ENCODE measurements at places on chromosomes 2 and 18.

DNA sequence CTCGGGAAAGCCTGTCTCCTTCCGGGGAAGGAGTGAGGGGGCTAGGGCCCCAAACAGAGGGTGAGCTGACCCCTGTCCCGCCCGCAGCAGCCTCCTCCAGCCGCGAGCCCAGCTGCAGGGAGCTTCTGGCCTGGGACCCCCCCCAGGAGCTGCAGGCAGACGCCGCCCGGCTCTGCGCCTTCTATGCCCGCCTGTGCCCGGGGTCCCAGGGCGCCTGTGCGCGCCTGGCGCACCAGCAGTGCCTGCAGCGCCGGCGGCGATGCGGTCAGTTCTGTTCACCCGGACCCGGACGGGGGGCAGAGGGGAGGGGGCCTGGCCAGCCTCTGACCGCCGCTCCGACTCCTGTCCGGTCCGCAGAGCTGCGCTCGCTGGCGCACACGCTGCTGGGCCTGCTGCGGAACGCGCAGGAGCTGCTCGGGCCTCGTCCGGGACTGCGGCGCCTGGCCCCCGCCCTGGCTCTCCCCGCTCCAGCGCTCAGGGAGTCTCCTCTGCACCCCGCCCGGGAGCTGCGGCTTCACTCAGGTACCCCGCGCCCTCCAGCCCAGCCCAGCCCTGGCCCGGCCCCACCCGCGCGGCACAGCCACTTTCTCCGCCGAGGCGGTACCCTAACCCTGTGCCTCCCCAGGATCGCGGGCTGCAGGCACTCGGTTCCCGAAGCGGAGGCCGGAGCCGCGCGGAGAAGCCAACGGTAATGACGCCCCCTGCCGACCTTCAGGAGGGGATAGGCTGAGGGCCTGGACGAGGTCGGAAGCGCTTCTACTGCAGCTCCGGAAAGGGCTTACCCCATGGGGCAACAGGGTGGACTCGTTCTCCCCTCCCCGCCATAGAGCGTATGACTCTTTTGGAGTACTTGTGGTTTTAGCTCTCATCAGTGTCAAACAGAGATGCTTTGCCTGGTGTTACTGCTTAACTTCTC lies 2.0 kb upstream of the CHRND start:
- DNase-seq: no peak

DNA sequence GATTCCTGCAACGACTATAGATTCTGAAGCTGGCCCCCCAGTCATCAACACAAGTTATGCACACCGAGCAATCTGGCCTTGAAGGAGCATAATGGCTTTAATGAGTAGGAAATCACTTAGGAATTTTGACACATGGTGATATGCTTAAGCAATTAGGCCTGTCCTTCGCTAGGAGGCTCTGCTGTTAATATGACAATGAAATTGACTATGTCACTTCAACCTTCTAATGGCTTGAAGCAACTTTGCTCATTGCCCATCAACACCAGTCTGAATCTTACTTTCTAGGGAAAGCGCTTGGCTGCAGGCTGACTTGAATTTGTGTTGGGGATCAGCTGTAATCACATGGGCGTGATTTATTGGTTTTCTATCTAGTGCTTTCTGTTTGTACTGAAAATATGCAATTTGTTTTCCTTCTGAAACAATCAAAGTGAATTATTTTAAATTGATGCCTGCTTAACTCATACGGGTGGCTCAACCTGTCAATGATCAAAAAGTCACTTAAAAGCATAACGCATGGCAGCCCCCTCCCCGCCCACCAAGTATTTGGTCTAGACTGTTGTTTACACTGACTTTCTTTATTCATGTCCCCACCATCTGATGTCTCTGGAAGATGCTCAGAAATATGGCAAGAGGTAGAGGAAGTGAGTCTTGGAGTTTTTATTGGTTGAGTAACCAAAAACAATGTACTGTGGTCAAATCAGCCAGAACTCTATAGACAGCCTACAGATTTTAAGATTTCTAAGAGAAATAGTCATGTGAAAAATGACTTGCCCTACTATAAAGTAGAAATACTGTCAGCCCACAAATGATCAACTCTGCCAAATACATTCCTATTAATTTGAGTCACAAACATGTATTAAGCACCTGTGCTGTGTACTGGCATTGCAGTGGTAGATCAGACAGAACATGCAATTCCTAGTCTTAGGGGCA lies 344.9 kb downstream of the RBM43 start:
- DNase-seq: no peak

- DNase-seq: no peak
Observed at GRCh38 chr2:8391126-8391525, 290.7 kb upstream of the ID2 start.

DNA sequence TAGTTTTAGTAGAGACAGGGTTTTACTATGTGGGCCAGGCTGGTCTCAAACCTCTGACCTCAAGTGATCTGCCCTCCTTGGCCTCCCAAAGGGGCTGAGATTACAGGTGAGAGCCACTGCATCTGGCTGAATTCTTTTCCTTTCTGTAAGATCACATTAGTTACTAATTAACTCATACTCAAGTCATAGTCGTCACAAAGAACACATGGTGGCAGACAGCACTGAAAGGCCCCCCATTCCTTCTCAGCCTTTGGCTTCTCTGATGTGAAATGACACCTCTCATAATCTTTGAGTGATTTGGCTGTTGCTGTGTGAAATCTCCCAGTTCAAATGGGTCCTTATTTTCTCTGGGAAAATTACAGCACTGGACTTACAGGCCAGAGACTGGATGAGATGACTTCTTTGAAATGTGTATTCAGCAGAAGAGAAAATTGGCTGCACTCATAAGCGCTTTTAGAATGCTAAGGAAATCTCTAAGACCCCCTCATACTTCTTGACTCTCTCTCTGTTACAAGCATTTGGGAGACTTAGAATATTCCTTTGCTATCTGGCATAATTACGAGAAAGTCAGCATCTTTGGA lies 764.8 kb downstream of the RNF144A start:
- no peak for DNase-seq

- no peak for DNase-seq
Observed at GRCh38 chr2:58480141-58480540, 239.0 kb upstream of the FANCL start.

- DNase-seq: no peak
Observed at GRCh38 chr18:9362869-9363268, 28.3 kb downstream of the TWSG1 start.

DNA sequence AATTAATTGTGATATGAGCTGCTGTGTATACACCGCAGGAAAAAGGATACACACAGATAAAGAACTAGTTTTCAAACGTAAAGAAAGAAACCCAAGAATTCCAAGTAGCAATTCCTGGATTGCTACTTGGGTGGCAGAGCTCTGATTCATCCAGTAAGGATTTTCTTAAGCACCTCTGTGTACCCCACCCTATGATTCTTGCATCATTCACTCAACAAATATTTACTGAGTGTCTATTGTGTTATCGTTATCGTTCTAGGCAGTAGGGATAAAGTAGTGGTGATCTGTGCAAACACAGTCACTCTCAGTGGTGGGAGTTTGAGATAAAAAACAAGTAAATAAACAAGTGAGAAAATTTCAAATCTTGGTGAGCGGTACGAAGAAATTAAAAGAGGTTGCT lies 4.9 kb upstream of the TMEM200C start:
- no peak for DNase-seq

GRCh38 chr2:218898109-218898878 lies 17.6 kb downstream of the WNT10A start:
- DNase-seq: peak; percentile 54

GRCh38 chr2:236972491-236973342 lies 113.0 kb upstream of the COPS8 start:
- DNase-seq: no peak

- DNase-seq: peak; percentile 24
Observed at GRCh38 chr2:160388464-160389263, 104.9 kb downstream of the RBMS1 start.

- DNase-seq: no peak
Observed at GRCh38 chr2:23426263-23426905, 41.4 kb downstream of the KLHL29 start.

DNA sequence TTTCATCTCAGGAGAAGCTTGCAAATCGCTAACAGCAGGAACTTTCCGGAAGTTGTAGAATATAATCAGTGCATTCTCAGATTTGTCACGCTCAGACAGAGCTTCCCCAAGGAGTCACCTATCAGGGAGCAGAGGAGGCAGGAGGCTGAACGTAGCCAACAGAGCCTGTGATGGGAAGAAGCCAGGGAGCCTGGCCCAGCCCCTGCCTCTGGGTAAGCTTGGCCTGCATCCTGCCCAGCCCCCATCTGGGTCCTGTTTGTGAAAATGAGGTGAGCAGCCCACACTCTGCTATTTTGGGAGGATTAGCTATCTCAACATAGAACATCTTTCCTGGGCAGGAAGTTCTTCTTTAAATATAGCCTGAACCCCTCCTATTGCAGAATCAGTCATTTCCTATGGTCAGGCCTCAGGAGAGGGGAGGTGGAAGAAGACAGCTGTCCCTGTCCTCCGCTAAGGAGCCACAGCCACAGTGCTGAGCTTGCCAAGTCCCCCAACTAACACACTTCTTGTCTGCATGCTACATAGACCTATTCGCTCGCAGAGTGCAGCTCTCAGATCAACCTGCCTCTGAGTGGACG lies 19.2 kb upstream of the PKDCC start:
- DNase-seq: no peak

DNA sequence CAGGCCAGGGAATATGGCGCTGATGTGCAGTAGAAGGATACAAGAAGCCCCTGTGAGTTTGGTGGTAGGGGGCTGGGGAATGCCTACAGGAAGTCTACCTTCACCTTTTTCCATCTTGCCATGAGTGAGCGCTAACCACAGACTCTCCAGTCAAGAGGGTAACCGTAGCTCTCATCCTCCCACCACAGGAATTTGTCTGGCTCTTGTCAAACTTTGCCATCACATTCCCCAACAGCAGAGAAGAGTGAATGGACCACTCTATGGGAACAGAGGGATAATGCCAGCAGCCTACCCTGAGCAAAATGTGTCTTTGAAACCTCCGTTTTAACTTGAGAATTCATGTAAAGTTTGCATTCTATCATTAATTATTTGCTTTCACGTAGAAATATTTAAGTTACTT lies 168.3 kb downstream of the NRP2 start:
- no peak for DNase-seq

DNA sequence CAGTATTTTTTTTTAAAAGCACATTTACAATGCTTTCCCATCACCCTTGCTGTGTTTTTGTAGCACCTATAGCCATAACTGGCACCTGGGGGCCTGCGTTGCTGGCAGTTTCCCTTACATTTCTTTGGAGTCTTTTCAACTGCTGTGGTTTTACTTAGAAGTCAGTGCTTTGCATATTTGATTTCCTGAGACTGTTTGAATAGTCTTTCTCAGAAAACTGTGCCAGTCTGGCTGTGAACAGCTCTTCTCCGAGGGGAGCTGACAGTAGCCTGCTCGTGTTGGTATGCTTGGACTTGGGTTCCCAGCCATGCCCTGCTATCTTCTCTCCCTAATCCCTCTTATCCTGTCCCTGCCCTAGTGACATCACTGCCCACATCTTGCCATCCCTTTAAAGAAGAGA lies 81.5 kb downstream of the DPP4 start:
- DNase-seq: peak; percentile 6

DNA sequence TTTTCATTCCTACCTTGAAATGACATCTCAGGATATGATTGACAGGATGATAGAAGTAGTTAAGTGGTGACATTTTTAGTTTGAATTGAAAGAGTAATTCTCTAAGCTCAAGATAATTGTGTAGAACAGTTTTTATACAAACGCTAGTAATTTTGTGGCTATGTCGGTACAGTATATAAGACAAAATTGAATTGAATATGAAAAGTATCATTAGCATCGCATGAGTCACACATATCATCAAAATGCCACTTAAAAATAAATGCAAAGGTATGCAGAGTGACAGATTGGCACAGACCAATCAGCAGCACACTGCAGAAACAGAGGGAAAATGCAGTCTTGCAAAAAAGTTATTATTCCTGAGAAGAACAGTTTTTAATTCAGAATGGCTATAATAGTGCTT lies 608.2 kb upstream of the NETO1 start:
- DNase-seq: no peak

GRCh38 chr2:172106108-172106961 lies 3.6 kb upstream of the DLX2 start:
- no peak for DNase-seq

GRCh38 chr2:177604271-177605065 lies 211.9 kb downstream of the AGPS start:
- DNase-seq: no peak

- no peak for DNase-seq
Observed at GRCh38 chr2:74385396-74385795, 5.3 kb upstream of the DCTN1 start.

DNA sequence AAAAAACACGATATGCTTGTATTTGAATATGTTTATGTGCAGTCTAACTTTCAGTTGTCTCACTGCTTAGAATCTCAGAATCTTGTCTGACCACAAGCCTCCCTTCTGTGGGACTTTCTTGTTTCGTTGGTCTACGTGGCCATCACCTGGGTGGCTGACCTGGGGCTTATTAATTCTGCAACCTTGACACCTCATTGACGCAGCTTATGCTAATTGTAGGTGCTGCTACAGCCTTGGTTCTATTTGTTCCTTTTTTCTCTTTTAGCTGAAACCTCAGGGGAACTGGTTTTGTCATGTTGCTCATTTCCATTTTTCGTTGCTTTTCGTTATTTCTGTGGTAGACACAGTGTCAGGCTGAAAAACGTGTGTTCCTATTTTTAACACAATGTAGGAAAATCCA lies 273.7 kb downstream of the SLC4A3 start:
- DNase-seq: no peak

GRCh38 chr2:102032368-102033030 lies 40.7 kb downstream of the IL1R2 start:
- no peak for DNase-seq

DNA sequence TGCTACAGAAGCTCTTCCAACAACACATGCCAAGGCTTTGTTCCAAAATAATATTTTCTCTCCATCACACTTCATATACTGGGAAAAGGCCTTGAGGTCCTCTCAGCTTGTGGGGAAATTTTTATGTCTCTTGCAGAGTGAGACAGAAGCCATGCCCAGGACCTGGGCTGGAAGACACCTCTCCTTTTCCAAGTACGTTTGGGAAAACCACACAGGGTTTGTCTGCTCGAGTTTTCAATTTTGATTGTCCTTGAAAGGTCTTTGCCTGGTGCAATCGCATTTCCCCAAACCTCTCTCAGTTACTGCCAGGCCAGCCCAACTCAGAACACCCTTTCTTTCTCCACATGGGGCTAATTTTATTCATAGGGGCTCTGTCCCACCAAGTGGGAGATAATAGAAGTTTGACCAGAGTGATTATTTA lies 272.2 kb downstream of the OSR1 start:
- no peak for DNase-seq
